ENCODE measurements at places on chromosomes 16 and 17.

DNA sequence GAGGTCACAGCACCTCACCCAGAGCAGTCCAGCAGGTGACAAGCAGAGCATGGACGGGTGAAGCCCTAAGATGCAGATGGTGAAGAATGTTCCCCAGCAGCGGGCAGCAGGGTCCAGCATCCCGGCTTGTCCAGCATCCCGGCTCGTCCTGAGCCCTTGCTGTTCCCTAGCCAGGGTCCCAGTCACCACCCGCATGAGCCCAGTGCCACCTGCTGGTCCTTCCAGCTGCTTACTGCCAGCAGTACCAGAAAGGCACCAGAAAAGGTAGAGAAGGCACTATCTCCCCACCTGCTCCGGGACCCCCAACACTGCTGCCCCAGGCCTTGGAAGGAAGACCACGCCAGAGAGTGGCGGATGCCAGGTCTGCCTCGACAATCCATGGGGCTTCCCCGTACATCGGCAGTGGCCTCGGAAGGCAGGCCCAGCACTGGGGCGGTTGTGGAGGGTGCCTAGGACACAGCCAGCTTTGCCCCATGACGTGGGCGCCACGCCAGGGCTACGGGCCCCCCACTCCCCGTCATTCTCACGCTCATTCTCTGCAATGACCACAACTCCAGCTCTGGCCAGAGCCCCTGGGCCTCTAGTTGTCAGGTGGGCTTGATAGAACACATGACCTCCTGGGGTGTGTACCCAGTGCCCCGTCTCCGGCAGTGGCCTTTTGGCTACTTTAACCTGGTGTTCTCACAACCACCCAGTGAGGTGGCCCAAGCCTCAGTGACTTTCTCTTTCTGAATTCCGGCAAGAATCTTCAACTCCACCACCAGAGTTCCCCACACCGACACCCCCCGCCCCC lies 1.4 kb downstream of the CENPX start:
- DNase-seq = peak; percentile 64

- DNase-seq = no peak
These were observed 15.0 kb upstream of the MT4 start for GRCh38 chr16:56549744-56550385.

- no peak for DNase-seq
These were observed 16.0 kb downstream of the GPATCH8 start for GRCh38 chr17:44487170-44487569.

DNA sequence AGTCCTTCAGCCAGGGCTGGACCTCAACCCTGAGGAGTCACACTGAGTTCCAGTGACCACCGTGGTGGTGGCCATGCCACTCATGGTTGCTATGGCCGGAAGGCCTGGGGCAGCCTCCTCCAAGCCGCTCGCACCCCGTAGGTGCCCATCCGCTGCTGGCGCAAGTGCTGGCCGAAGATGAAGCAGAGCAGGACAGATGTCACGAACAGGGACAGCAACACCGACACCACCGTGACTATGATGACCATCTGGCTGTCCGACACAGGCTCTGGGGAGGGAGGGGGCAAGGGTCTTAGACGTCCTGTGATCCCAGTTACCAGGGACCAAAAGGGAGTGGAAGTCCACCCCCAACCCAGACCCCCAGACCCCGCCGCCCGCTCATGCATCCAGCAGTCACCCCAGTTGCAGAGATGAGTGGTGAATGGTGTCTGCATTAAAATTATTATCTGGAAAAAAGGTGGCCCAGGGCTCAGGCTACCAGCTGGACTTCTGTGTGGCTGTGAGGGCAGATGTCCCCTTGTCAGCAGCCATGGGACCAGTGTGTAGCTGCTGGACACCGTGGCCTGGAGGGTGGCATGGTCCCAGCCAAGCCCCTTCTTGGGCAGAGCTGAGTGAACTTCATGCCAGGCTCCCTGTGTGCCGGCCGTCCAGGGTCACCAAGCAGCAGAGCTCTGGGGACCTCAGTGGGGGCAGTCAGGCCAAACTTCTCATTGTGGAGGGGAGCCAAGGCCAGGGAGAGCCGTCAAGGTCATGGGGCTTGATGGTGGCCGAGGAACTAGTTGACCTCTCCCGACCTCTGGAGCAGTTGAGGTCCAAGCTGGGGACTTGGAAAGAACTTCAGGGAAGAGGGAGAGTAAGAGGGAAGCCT lies 4.7 kb downstream of the PRR29 start:
- DNase-seq = no peak

DNA sequence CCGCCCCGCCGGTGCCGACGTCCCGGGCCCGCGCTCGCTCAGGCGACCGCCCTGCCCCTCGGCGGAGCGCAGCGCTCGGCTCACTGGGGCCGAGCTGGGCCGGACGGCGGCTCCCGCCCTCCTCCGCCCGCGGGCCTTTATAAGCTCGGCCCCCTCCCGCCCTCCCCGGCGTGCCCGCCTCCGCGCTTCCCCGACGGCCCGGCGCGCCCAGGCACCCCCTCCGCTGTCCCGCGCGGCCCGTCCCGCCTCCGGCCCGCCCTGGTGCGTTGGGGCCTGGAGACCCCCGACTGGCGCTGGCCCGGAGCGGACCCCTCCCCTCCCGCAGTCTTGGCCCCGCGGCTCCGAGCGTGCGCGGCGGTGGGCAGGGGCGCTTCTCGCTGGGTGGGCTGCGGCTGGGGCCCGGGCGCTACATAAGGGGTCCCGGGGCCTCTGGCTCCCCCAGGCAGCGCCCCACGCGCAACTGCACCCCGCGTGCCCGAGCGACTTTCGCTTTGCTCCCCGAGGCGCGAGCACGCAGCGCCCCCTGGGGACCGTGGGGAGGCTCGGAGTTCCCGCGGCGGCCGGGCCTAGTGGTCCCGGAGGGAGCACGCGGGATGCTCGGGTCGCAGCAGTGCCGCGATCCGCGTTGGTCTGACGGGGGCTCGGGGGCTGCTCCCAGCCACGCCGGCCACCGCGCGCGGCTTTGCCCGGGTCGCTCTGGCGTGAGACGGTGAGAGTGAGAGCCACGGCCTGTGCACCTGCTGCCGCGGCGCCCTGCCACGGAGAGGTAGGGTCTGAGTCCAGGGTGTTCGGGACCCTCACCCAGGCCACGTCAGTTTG lies at the start of gene PIEZO1:
Gene PIEZO1 (minus strand): TSS at position 115 of the 819 bp plus-strand sequence. CDS start 256 bp downstream, outside the sequence.
- peak; percentile 55 for DNase-seq

DNA sequence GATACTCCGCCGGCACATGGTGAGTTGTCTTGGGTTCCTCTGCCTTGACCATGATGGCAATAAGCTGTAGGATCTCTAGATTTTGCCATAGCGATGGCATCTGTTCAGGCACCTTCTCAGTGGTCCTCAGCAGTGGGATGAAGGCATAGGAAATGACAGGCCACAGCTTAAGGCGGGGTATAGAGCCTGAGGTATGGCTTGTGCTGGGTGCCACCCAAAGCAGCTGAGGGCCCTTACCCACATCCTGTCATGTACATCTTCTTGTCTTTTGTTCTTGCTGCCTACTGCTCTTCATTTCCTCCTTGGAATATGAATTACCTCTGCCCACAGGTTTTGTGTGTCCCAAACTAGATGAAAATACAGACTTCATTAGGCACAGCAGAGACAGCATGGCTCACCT lies 29.5 kb downstream of the KAT7 start:
- DNase-seq = no peak

- no peak for DNase-seq
These were observed 1.0 kb downstream of the MYO15B start for GRCh38 chr17:75588596-75589011.

DNA sequence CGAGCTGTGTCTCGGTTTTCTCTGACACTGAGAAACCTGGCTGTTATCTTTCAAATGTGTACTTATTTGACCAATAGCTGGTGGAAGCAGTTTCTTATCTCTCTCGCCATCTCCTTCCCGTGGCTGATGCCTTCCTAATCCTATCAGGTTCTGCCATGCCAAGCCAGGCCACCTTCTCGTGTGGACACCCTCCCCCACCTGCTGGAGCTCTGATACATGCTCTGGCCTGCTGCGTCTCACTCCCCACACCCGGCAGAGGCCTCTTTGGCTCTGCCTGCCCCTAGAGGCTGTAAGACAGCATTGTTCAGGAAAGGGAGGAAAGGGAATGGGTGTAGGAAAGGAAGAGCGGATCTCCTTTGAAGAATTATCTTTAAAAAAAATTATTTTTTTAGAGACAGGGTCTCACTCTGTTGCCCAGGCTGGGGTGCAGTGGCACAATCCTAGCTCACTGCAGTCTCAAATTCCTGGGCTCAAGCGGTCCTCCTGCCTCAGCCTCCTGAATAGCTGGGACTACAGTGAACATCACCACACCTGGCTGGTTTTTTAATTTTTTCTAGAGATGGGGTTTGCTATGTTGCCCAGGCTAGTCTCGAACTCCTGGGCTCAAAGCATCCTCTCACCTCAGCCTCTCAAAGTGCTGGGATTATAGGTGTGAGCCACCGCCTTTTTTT lies 7.5 kb upstream of the ARMC5 start:
- DNase-seq = peak; percentile 76

DNA sequence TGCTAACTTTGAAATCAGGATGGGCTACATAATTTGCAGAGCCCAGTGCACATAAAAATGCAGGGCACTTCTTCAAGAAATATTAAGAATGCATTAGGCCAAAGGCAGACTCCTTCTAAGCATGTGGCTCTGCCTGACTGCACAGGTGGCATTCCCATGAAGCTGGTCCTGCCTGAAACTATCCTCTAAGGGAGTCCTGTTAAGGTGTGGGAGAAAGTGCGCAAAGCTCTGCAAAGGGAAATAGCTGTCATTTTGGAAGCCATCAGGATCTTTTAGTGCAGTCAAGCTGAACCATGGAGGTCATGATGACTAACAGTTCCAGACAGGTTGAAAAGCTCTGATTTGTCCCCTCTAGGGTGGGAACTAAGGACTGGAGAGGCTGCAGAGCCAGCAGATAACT lies 41.9 kb upstream of the CRHR1 start:
- no peak for DNase-seq

- no peak for DNase-seq
These were observed 31.0 kb downstream of the PMM2 start for GRCh38 chr16:8828541-8829165.

GRCh38 chr17:41052566-41052965 lies 2.5 kb downstream of the KRTAP2-2 start:
- DNase-seq = peak; percentile 54

- DNase-seq = no peak
These were observed 996 bp downstream of the MLKL start for GRCh38 chr16:74699666-74700065.

DNA sequence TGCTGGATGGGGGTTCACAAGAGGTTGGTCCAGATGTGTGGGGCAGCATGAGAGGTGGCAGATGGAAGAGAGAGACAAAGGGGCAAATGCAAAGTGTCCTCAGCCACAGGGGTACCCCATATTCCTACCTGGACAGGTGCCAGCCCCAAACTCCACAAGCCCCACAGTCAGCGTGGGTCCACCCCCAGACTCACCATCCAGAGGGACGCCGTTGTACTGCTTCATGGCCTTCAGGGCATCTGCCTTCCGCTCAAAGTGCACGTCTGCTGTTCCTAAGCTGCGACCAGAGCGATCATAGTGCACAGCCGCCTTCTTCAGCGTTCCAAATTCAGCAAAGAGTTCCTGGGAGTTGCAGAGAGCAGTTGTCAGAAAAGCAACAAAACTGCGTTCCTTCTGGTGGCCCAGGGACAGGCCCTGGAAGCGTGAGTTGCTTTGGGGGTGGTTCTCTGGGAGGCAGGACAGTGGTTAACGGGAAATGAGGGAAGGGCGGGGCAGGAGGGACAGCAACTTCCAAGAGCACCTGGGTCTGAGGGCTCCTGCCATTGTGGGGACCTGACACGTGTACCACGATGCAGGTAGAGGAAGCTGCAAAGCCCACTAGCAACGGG lies 2.3 kb downstream of the ALYREF start:
- DNase-seq = no peak

- DNase-seq = no peak
These were observed 6.7 kb downstream of the HAGHL start for GRCh38 chr16:733382-734207.

- DNase-seq = no peak
These were observed 13.4 kb downstream of the CCDC102A start for GRCh38 chr16:57522960-57523359.

GRCh38 chr16:84360170-84360569 lies 8.2 kb upstream of the ATP2C2 start:
- peak; percentile 2 for DNase-seq

DNA sequence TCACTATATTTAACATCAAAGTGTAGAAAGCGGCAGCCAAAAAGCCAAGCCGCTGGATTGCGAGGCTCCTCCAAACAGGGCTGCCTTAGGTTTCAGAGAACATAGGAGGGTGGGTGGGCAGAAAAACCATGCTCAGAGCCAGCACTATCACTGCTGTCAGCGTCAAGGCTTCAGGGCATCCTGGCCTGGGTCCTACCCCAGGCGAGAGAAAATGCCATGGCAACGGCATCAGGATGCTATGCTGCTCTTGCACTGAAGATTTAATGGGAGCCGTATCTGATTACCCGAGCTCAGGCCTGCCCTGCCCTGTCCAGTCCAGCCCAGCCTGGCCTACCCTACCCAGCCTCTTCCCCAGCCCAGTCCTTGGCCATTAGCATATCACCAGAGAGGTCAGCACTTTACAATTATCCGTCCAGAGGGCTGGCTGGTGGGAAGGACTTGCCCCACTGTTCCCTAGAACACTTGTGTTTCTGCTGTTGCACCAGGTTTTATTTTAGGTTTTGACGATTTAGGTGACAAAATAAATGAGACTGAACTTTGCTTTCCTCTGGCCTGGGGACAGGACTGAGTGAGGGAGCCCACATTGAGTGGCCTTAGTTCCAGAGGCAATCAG lies 61.1 kb downstream of the TOM1L2 start:
- no peak for DNase-seq

DNA sequence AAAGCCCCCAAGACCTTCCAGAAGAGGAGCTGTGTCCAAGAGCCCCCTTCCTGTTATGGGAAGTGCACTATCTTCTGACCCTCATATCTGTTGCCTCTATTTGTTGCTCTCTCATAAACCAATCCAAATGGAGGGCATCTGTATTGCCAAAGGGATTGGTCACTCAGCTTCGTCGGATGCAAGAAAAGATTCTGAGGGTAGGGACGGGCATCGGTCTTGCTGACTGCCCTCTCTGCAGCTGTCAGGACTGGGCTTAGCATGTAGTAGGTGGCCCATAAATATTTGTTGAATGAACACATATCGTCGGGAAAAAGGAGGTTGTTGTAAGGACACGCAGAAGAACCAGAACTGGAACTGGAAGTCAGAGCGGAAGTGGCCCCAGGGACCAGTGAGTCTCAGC lies 44.1 kb downstream of the CCDC42 start:
- DNase-seq = no peak

DNA sequence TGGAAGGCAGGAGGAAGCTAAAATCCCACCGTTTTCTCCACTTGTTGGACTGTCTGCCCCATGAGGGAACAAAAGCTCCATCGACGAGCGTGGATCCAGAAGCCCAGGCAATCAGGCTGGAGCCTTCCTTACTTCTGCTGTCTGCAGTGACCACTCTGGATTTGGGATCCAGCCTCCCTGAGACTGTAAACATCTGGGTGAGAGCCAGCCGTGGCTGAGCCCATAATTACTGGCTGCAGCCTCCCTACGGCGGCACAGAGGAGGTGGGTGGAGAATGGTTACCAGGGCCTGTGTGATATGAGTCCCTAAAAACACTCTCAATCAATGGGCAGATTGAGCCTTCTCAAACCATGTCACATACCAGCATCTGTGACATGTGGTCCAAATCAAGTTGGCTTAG lies 158.2 kb downstream of the FOXL1 start:
- DNase-seq = no peak

Measured in fibroblast of upper back skin (primary cell).